ENCODE measurements at places on chromosomes 1 and 21.

DNA sequence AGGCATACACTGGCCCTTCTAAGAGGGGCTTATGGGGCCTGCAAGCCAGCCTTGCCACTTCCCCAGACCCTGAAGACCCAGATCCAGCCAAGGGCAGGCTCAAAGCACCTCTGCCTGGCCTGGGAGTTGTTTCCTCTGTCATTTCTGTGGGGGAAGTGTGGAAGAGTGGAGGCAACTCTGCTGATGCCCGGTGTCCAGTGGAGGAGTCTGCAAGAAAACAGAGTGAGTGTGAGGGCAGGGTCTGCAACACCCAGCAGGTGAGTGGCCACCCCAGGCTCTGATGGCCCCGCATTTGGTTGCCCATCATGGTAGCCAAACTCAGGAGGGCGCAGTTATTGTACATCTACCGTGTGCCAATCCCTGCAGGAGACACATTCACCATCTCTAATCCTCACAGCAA is 8.4 kb downstream of the CLEC20A start:
- DNase-seq = no peak

- DNase-seq = no peak
Observed at GRCh38 chr1:207941665-207942064, 30.7 kb upstream of the CD34 start.

- no peak for DNase-seq
Observed at GRCh38 chr1:27542463-27543273, 52.7 kb upstream of the WASF2 start.

DNA sequence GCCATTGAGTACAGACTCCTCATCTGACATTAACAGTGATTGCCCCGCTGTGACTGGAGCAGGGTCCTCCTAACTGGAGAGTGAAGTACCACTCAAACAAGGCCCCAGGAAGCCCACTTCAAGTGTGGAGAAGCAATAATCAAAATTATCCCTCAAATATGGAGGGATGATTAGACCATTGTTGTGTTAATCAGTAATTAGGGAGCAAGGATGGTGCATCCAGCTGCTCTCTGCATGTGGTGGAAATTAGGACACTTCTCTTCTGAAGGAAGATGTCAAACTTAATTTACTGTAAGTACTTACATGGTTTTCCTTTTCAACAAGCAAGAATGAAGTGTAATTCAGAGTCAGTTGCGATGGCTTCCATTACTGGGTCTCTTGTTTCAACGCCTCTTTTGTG is 3.4 kb upstream of the ZP4 start:
- no peak for DNase-seq

DNA sequence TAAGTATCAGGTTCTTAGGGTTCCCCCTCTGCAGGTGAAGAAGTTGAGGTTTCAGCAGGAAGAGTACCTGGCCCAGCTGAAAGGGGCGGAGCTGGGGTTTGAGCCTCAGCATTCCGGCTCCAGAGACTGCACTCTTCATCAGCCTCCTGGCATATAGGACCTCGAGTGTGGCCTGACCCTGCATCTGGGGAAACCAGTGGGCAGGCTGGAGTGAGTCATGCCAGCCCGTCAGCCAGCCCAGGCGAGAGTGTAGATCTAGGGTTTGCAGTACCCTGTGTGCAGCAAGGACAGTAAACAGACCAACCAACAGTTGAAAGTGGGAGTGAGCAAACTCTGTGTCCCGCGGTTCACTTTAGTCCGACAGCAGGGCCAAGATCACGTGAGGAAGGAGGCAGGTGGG is 14.1 kb downstream of the MFSD2A start:
- DNase-seq = no peak

GRCh38 chr1:39395357-39395831 is 96.0 kb upstream of the BMP8A start:
- no peak for DNase-seq

DNA sequence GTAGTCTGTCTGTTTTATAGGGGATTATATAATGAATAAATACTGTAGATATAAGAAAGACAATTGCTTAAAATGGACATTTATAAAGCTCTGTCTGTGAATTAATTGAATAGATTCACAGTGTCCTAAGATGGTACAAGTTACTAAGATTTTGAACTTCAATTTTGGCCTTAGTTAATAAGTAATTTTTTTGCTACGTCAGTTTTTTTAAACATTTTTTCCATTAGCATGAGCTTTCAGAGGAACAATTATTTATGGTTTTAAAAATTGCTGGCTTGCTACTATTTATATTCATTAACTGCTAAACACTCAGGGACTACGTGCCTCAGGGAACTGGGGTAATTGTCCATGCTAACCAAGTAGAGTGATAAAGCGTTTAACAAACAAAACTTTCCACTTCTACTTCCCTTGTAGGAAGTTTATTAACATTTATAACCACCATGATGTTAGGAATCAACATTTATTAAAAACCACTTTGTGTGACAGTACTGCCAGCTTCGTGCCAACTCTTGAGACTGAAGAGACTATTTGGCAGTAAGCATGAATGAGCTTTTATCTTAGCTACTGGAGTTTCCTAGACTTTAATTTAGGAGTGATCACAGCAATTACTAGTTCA is 65.4 kb upstream of the PTGS2 start:
- no peak for DNase-seq

DNA sequence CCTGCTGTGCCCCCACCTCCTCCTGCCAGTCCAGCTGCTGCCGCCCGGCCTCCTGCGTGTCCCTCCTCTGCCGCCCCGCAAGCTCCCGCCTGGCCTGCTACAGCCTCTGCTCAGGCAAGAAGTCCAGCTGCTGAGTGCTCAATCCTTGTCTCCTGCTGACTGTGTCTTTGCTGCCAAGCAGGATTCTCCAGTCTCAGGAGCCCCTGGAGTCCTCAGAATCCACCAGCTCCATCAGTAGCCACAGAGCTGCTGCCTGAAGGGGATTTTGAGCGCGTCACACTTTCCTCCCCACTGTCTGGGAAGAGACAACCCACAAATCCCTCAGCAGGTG is 973 bp downstream of the KRTAP10-11 start:
- DNase-seq = no peak

DNA sequence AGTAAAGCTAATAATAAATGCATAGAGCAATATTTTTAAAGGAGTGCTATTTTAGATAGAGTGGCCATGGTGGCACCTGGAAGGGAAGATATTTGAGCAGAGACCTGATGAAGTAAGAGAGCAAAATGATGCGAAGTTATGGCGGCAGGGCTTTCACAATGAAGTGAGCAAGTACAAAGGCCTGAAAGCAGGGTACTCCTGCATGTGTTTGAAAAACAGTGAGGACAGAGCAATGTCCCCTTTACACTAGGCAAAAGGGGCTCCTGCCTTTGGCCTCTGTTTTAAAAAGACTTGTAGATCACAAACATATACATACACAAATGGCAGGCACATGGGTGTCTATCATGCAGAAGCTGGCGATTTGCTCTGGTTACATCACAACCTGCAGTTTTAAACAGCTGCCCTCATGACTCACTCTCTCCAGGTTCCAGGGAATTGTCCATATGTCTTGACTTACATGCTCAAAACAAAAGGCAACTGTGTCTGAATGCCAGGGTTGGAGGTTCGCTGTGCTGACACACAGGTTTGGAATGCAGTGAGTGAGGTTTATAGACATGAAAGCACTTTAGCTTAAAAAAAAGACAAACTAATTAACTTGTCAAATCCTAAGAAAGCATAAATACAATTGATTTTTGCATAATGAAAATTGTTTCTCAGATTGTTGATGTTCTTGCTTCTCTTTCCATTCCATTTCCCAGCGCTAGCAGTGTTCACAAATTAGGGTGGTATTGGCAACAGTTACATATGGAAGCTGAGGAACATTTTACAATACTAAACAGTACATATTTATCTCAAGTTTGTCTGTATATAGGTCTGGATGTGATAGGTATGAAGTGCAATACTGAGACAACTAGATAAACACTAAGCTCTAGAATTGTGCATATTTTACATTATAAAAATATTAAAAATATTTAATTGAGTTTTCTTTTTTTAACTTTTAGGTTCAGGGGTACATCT is 313.9 kb downstream of the BARHL2 start:
- no peak for DNase-seq

- no peak for DNase-seq
Observed at GRCh38 chr1:173137107-173137706, 69.9 kb downstream of the TNFSF4 start.

DNA sequence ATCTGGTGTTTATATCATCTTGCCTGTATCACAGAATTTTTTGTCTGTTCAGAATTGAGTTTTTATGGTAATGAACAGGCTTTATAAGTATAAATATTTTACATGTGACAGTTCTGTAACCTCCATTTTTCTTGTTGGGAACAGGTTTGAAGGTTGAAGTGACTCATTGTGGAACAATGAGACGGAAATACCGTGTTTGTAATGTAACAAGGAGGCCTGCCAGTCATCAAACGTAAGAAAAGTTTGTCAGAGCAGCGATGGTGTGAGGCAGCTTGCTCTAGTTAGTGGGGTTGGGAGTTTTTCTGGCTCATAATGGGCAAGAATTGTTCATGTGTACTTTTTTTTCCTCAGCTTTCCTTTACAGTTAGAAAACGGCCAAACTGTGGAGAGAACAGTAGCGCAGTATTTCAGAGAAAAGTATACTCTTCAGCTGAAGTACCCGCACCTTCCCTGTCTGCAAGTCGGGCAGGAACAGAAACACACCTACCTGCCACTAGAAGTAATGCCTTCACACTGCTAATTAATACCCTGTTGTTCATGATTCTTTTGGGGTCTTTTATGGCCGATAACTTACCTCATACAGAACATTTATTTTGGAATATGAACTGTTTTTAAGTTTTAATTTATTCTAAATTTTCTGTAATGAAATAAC is 75.2 kb upstream of the TEKT2 start:
- no peak for DNase-seq

DNA sequence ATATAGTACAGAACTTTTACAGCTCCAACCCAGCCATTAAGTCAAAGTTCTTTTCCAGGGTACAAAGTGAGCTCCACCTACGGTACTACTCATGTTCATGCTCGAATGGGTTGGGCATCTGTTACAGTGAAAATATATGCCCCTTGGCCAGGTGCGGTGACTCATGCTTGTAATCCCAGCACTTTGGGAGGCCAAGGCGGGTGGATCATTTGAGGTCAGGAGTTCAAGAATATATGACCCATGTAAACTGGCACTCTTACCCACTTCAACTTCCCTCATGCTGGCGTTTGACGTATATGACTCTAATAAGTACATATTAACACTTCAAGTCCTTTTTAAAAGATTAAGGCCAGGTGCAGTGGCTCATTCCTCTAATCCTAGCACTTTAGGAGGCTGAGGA is 71.3 kb upstream of the PKN2 start:
- DNase-seq = no peak

- no peak for DNase-seq
Observed at GRCh38 chr1:62396871-62397270, 40.0 kb upstream of the USP1 start.

GRCh38 chr1:178599087-178599486 is 86.2 kb downstream of the TEX35 start:
- no peak for DNase-seq

GRCh38 chr1:8014381-8014988 is 11.6 kb downstream of the ERRFI1 start:
- DNase-seq = no peak

GRCh38 chr1:151739590-151740355 is 18.5 kb downstream of the RIIAD1 start:
- DNase-seq = no peak

GRCh38 chr1:50270926-50271325 is 152.3 kb downstream of the DMRTA2 start:
- DNase-seq = no peak

GRCh38 chr21:17819877-17820229 is 697 bp upstream of the C21orf91 start:
- no peak for DNase-seq

DNA sequence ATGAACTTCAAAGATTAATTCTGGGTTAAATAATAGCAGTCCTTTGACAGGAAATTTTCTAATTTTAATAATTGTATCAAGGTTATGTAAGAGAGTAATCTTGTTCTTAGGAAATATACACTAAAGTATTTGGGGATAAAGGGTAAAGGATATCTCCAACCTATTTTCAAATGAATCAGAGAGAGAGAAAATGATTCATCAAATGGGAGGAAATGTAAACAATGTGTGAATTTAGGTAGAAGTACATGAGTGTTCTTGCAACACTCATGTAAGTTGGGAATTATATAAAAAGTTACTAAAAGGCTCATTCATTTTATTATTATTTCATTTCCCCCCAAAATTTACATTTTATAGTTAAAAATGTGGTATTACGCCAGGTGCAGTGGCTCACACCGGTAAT is 20.4 kb upstream of the SIM2 start:
- no peak for DNase-seq

DNA sequence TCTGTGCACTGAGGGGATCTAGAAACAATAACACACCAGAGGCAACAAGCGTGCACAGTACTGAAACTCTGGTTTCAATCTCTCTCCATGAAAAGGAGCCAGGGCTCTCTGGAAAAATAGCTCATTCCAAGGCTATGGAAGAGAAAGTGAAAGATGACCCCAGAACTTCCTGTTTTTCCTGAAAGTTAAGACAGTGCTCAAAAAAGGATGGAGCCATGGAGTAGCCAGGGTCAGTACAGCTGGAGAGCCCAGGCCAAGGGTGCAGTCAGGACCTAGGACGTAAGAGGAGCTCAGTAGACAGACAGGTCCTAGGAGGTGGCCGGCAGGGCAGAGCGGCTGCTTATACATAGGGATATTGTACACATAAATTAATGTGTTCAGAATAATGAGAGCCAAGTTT is 19.1 kb downstream of the NOL9 start:
- DNase-seq = no peak

GRCh38 chr1:233587958-233588799 is 25.7 kb upstream of the KCNK1 start:
- no peak for DNase-seq

DNA sequence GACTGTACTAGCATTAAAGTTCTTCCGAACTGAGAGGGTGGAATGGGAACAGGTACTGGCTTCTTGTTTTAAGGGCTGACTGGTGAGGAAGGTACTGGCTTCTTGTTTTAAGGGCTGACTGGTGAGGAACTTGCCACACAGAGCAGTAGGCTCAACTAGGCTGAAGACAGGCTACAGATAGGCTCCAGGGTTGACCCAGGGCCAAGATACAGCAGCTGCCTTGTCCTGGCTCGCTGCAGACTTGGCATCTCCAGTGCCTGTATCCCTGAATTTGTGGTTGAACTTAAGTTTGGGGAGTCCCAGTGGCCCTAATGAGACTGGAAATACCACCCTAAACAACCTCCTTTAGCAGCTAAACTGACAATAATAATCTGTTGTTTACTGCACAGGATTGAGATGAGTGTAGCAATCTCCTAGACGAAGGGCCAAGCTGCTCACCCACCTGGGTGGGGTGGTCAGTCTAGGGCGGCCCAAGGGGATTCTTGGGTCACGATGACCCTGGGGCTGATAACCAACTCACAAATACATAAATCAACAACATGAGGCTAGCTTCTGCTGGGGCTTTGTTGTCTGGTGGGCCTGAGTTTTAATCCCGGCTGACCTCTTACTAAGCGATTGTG is 227.1 kb downstream of the DISC1 start:
- DNase-seq = no peak
